GM23338 (cell line): ENCODE measurements at places on chromosomes 11 and 22. TPM values are rescaled to one million over a fixed set of nuclear protein-coding genes. Genes with fewer than 3 reads are reported as not detected.

Gene TRIM49
- polyA plus RNA-seq = 0.12 TPM in 1 of 2 replicates, not detected in the other

DNA sequence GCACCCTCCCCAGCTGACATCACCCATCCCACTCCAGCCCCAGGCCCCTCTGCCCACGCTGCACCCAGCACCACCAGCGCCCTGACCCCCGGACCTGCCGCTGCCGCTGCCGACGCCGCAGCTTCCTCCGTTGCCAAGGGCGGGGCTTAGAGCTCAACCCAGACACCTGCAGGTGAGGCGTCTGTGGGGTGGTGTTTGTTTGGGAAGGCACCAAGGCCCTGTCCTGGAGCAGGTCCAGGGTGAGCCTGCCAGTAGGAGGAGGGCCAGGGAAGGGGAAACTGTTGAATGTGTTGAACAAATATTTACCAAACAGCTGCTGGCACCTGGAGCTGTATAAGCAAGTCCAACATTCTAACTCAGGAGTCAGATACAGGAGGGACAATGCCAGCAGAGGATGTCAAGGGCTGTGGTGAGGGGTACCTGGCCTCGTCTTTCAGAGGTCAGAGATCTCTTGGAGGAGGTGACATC, 3.1 kb downstream of the VEGFB start:
- peaks cover 13% of the 10 kb centered on the region; the same call in 1 of the 2 replicates for H3K27me3 ChIP-seq
- H3K27ac ChIP-seq = no peak overlapping the region
- no peak overlapping the region for H3K4me3 ChIP-seq

GRCh38 chr11:75198278-75198973, 42.1 kb upstream of the TPBGL start:
- no peak for DNase-seq
- no peaks in the 10 kb centered on the region for H3K36me3 ChIP-seq
- no peaks in the 10 kb centered on the region for H3K27me3 ChIP-seq
- no peak overlapping the region for H3K27ac ChIP-seq
- no peak overlapping the region for H3K4me3 ChIP-seq
- H3K4me1 ChIP-seq = peaks cover 7% of the 10 kb centered on the region

DNA sequence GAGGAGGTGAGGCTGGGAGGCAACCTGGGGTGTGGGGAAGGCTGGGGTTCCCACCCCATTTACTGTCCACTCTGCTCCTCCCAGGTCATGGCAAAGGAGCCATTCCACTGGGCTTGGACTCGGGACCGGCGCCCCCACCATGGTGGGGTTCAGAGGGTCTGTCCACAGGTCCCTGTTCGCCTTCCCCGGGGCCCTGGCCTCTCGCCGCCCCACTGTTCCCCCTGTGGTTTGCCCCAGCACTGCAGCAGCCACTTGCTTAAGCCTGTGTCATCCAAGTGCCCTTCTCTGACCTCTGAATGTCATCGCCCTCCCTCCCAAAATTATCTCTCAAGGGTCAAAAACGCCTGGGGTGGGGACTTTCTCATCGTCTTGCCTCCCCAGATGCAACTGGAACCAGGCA, 2.6 kb downstream of the SPDYC start:
- H3K27ac ChIP-seq = no peak overlapping the region
- H3K27me3 ChIP-seq = no peaks in the 10 kb centered on the region
- H3K4me1 ChIP-seq = no peaks in the 10 kb centered on the region
- H3K36me3 ChIP-seq = no peaks in the 10 kb centered on the region

GRCh38 chr11:64868904-64869570, 9.4 kb downstream of the EHD1 start:
- 0 out of 2 replicates have a peak, but pooled peaks cover 6% of the 10 kb centered on the region for H3K4me1 ChIP-seq
- no peak overlapping the region for H3K27ac ChIP-seq
- no peaks in the 10 kb centered on the region for H3K27me3 ChIP-seq
- DNase-seq = no peak
- no peaks in the 10 kb centered on the region for H3K36me3 ChIP-seq

Gene CTSW
- 0.17 TPM in 1 of 2 replicates, not detected in the other for polyA plus RNA-seq

DNA sequence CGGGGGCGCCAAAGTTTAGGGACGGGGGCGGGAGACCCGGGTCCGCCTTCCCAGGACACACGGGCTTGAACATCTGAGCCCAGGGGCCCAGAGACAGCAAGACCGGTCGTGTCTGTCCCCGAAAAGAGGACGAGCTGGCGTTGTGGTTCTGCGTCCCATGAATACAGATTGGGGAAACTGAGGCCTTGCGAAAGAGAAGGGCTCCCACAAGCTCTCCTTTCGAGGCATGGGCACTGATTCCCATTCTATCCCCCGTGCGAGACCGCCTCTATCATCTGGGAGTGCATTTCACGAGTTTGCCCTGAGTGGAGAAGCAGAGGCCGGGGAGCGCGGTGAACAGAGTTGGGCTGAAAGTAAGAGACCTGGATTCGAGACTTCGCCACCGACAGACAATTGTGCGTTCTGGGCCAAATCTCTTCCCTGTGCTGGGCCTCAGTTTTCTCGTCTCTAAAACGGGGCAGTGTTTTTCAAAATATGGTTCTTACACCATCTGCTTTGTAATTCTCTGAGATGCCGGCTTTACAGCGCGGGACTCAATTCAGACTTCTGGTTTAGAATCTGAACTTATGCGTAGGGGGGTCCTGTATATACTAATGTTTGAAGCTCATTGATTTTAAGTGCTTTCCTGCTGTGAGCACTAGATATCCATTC, 471 bp downstream of the RNF185 start:
- H3K4me1 ChIP-seq = peaks cover 5% of the 10 kb centered on the region; the same call in 1 of the 2 replicates
- H3K4me3 ChIP-seq = peak overlapping the region; percentile 86
- H3K27me3 ChIP-seq = peaks cover 27% of the 10 kb centered on the region
- no peak for DNase-seq
- H3K27ac ChIP-seq = no peak overlapping the region

GRCh38 chr11:955154-956063, 29.7 kb downstream of the AP2A2 start:
- DNase-seq = no peak
- H3K4me3 ChIP-seq = no peak overlapping the region
- peaks cover 21% of the 10 kb centered on the region for H3K4me1 ChIP-seq
- H3K27ac ChIP-seq = peak overlapping the region; percentile 51

DNA sequence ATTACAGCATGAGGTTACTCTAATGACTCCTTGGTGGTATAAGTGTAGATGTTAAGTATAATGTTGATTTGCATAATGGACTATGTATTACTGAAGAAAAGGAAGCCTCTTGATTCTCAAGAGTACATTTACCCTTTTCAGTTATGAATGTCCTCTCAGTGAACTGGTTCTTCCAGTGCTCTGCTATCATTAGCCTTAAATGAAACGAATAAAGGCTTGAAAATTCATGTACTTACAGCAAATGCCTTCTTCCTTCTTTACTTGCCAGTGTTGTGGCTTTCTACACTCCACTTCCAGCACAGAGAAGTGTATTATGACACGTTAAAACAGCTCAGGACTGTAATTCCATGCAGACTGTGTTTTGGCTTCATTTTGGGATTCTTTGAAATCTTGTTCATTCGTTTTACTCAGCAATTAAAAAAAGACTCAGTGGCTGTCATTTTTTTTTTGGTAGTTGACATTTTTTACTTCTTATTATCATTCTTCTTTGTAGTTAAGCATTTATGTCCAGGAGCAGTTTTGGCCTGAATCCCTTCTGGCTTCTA, 96.9 kb downstream of the MTMR3 start:
- no peaks in the 10 kb centered on the region for H3K27me3 ChIP-seq
- H3K4me3 ChIP-seq = no peak overlapping the region
- no peak for DNase-seq

- no peaks in the 10 kb centered on the region for H3K36me3 ChIP-seq
- no peak overlapping the region for H3K4me3 ChIP-seq
- no peak overlapping the region for H3K27ac ChIP-seq
Measured at GRCh38 chr22:25030636-25031035, 78.1 kb downstream of the KIAA1671 start.

Gene SOX6
- 0.31 and 0.66 TPM in 2 replicates for polyA plus RNA-seq

- H3K36me3 ChIP-seq = no peaks in the 10 kb centered on the region
- no peaks in the 10 kb centered on the region; the same call in 1 of the 2 replicates for H3K27me3 ChIP-seq
- DNase-seq = no peak
- H3K4me1 ChIP-seq = peaks cover 9% of the 10 kb centered on the region
Measured at GRCh38 chr11:64092111-64092760, 56.5 kb downstream of the FLRT1 start.

Gene SCO2
- polyA plus RNA-seq = 1.1 and 2.6 TPM in 2 replicates
